ENCODE measurements at places on chromosomes 7 and 10.

DNA sequence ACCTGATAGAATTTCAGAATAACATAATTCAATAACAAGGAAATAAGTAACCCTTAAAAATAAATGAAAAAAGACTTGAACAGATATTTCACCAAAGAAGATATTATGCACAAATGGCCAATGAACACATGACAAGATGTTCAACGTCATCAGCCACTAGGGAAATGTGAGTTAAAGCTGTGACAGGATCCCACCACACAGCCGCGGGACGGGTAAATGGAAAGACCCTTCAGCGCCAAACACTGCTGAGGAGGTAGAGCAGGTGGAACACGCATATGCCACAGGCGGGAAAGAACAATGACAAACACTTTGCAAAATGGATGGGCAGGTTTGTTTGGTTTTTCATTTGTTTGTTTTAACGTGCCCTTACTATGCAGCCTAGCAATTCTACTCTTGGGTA is 86.1 kb upstream of the RNF32 start:
- no peak for DNase-seq

DNA sequence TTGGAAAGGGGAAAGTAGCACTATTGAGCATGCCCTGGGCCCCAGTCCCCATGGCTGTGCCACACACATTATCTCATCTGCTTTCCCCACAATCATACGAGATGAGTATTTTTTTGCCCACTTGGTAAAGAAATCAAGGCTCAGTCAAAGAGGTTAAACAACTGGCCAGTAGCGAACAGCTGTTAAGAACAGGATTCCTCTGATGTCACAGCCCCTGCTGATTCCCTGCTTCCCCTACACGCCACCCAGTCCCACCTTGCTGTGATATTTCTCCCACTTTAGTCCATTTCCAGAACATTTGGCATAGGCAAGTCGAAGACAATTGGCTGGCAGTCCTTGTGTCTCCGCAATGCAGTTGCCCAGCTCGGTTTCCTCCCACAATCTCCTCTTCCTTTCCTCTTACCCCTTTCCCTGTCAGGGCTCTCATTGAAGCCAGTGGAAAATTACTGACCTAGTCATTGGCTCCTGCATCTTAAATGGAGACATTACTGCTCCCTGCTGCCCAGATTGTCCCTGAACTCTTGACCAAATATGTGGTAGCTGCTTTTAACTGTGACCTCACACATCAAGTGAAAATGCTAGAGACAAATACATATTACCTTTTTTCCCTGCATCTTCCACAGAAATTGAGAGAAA is 56.5 kb upstream of the EEPD1 start:
- DNase-seq: no peak

GRCh38 chr7:139036901-139037300 is 1.1 kb upstream of the ZC3HAV1L start:
- no peak for DNase-seq

- no peak for DNase-seq
Observed at GRCh38 chr7:156038345-156038744, 226.1 kb upstream of the SHH start.

GRCh38 chr7:3029138-3029537 is 14.5 kb downstream of the CARD11 start:
- DNase-seq: no peak

DNA sequence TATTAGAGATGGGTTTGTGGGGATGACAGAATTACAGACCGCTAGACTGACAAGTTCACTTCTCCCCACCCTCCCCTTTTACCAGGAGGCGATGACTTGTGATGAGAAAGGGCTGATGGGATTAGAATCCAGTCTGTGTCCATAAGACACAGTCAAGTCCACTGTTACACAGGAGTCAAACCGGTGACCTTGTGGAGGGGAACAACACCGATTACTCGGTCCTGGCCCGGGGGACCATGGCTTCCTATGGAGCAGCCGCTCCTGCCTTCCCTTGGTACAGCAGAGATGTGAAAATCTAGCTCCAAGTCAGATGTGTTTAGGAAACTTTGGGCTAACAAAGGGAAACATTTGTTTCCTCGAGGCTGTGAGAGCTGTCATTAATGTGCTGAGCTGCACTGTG is 105.5 kb downstream of the ACTR3B start:
- no peak for DNase-seq

DNA sequence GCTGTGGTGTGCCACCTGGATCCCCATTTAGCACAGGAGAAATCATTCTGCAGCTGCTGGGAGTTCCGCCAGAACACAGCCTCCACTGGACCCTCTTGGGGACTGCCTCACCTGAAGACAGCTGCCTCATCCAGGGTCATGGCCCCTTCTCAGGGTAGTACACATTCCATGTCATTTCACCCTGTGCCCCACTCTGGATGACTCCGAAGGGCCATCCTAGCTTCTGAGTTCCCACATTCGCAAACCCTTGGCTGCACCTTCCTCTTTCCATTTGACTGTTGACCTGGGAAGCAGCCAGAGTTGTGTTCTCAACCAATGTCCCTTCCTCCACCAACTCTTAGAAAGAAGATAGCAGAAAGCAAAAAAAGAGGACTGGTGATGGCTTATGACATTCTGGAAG is 125.6 kb upstream of the TBX20 start:
- no peak for DNase-seq

Measured in progenitor cell of endocrine pancreas (in vitro differentiated cells).